ENCODE measurements at places on chromosomes 1 and 21.

- H3K4me3 ChIP-seq = peak within 1 kb of the TSS; percentile 59
- H3K27me3 ChIP-seq = peaks cover 80% of the 10 kb centered on the region
- DNase-seq = peak; percentile 27
- H3K36me3 ChIP-seq = peaks cover 3% of the 10 kb centered on the region
Measured at GRCh38 chr21:33069994-33070743, at the start of gene OLIG1. OLIG1 (plus strand) TSS chr21:33070141; CDS start chr21:33070247, 106 bp downstream.

DNA sequence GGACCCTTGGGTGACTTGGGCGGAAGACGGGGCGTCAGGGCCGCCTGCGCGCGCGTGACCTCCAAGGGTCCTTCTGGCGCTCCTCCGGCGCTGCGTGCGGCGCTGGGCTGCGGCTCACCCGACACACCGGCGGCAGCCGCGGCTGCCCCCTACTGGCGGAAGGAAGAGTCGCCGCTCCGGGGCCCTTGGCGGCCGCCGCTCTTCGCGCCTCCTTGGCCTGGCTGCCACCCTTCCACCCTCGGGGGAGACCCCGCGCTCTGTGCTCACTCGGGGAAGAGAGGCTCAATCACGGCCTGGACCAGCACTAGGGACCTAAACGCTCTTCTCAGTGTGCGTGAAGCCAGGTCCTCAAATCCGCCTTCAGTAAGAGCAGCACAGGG, 89.7 kb downstream of the DMRTA2 start:
- H3K27me3 ChIP-seq = peaks cover 43% of the 10 kb centered on the region
- no peak overlapping the region for H3K27ac ChIP-seq
- peak; percentile 56 for DNase-seq
- H3K4me1 ChIP-seq = peaks cover 4% of the 10 kb centered on the region

DNA sequence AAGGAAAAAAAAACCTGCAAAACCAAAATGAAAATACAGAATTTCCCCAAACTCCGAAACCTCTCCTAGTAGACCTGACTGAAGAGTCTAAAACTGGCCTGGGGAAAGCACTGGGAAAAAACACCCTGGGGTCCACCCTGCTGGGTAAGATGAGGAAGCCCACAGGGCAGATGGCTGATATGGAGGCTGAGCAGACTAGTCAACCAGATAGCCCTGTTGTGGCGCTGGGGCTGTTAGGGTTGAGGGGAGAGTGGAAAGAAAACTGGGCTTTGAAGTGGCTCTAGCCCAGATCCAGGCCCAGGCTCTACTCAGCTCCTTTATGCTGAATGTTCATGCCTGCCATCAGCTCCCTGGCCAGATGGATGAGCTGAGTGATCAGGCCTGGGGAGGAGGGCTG, 6.8 kb upstream of the SLAMF1 start:
- DNase-seq = no peak
- H3K27me3 ChIP-seq = no peaks in the 10 kb centered on the region
- peaks cover 12% of the 10 kb centered on the region for H3K36me3 ChIP-seq

DNA sequence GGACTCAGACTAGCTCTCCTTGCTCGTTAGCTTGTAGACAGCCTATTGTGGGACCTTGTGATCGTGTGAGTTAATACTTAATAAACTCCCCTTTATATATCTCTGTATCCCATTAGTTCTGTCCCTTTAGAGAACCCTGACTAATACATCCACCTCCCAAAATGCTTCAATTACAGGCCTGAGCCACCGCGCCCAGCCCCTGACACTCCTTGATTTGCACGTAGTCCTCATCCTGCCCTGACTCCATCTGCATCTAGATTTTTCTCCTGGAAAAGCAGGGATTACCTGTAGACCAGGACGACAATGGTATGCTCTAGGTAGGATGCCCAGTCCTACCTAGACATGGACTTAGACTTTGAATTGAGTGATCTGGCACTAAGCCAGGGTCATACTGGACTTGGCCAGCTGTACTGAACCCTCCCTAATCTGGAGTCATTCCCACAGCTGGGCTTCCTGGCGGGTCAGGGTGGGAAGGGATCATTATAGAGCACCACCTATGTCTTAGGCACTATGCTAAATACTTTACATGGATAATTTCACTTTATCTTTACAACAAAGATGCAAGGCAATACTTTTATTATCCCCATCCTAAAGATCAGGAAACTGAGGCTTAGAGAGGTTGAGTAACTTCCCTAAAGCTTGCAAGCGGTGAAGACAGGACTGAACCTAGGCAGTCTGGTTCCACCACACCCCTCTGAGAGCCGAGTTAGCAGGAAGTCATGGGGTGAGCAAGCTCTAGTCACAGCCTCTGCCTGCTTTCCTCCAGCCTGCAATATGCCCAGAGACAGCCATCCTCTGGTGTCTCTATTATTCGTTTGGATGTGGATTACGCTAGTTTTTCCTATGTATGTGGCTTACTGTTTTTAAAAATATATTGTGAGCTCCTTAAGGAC, 89.4 kb downstream of the DTL start:
- H3K27me3 ChIP-seq = no peaks in the 10 kb centered on the region
- H3K27ac ChIP-seq = peak overlapping the region; percentile 25
- peaks cover 14% of the 10 kb centered on the region for H3K4me1 ChIP-seq
- peak; percentile 35 for DNase-seq

GRCh38 chr1:1407636-1408318, 684 bp upstream of the MRPL20 start:
- peak overlapping the region; percentile 82 for H3K4me3 ChIP-seq
- peak; percentile 19 for DNase-seq
- no peaks in the 10 kb centered on the region for H3K27me3 ChIP-seq
- H3K4me1 ChIP-seq = peaks cover 32% of the 10 kb centered on the region

DNA sequence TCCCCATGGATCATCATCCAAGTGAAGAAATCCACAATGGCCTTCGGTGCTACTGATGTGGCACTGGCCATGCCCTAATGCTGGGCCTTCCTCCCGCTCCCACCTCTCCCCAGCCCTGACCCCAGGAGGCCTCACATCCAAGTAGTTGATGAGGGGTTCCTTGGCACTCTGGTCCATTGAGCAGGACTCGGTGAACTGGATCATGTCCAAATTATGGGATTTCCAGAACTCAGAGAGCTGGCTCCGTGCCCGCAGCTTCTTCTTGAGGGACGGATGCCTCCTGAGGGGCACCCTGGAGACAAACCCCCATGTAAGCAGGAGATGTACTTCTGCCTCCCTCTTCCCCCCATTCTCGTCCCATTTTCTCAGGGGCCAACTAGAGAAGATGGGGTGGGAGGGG, 929 bp downstream of the CTSE start:
- DNase-seq = no peak
- H3K27me3 ChIP-seq = peaks cover 30% of the 10 kb centered on the region
- no peak overlapping the region for H3K4me3 ChIP-seq
- no peaks in the 10 kb centered on the region for H3K36me3 ChIP-seq

GRCh38 chr1:204314171-204314892, 45.4 kb downstream of the PLEKHA6 start:
- H3K36me3 ChIP-seq = no peaks in the 10 kb centered on the region
- no peaks in the 10 kb centered on the region for H3K4me1 ChIP-seq
- peaks cover 2% of the 10 kb centered on the region for H3K27me3 ChIP-seq
- no peak overlapping the region for H3K4me3 ChIP-seq

- no peak overlapping the region for H3K27ac ChIP-seq
- DNase-seq = no peak
- no peaks in the 10 kb centered on the region for H3K4me1 ChIP-seq
- H3K4me3 ChIP-seq = no peak overlapping the region
- H3K36me3 ChIP-seq = peaks cover 4% of the 10 kb centered on the region
Measured at GRCh38 chr1:218332416-218332815, 12.7 kb upstream of the TGFB2 start.

- no peak for DNase-seq
- H3K27me3 ChIP-seq = no peaks in the 10 kb centered on the region
- H3K4me1 ChIP-seq = no peaks in the 10 kb centered on the region
- H3K36me3 ChIP-seq = no peaks in the 10 kb centered on the region
- H3K4me3 ChIP-seq = no peak overlapping the region
Measured at GRCh38 chr1:2876846-2877245, 75.4 kb upstream of the TTC34 start.

DNA sequence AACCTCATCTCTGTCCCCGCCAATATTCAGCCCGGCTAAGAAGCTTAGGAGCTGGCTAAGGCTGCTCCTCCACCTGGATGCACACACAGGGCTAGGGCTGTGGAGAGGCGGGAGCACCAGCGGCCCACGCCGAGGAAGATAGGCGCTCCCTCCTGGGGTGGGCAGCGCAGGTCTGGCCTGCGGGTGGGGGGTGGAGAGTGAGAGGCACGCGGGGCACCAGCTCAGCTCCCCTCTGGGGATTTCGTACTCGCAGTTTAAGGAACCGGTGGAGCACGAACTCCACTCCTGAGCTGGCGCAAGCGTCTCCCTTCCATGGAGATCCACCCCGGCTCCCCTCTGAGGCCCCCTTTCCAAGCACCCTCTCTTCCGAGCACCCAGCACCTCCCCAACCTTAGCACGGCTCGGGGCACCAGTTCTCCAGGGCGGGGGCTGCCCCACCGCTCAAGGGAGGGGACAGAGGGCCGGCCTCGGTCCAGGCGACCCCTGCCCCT, 433 bp upstream of the KAZN start:
- H3K4me1 ChIP-seq = no peaks in the 10 kb centered on the region
- DNase-seq = no peak
- peaks cover 49% of the 10 kb centered on the region for H3K27me3 ChIP-seq
- no peak overlapping the region for H3K4me3 ChIP-seq

DNA sequence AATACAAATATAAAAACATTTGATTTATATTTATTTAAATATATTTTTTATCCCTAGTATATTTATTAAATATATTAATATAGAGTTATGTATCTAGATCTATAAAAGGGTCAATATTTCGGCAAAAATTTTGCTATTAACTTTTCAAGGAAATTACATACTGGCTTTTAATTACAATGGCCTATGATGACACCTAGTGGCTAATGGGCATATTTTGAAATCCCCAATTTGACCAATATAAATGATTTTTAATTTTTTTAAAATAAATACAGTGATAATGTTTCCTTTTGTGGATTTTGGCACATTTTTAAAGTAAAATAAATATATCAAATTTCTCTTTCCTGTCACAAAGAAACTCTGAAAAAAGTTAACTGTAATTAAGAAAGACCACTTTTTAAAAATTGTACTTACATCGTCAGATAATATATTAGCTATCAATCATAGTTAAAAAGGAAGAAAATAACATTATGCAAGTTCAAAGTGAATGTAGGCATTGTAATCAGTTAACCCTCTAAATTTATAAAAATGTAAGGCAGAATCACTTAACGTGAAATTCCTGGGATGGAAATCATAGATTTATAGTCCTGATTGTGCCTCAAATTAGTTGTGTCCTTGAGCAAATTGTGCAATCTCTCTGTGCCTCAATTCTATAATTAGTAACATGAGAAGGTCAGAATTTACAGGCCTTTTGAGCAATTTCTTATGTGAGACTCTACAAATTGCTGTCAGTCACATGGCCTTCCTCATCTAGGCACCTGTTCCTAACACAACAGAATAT, 25.6 kb upstream of the RGS13 start:
- no peak overlapping the region for H3K4me3 ChIP-seq
- no peaks in the 10 kb centered on the region for H3K27me3 ChIP-seq
- no peaks in the 10 kb centered on the region for H3K36me3 ChIP-seq
- H3K4me1 ChIP-seq = peaks cover 18% of the 10 kb centered on the region
- DNase-seq = peak; percentile 11

GRCh38 chr21:38170704-38171682, 85.8 kb upstream of the KCNJ15 start:
- H3K4me3 ChIP-seq = no peak overlapping the region
- no peaks in the 10 kb centered on the region for H3K36me3 ChIP-seq
- H3K4me1 ChIP-seq = no peaks in the 10 kb centered on the region
- no peak for DNase-seq
- no peaks in the 10 kb centered on the region for H3K27me3 ChIP-seq

- H3K4me3 ChIP-seq = no peak overlapping the region
- no peaks in the 10 kb centered on the region for H3K27me3 ChIP-seq
- H3K4me1 ChIP-seq = peaks cover 5% of the 10 kb centered on the region
- no peak overlapping the region for H3K27ac ChIP-seq
- no peaks in the 10 kb centered on the region for H3K36me3 ChIP-seq
Measured at GRCh38 chr1:103517380-103518047, 8.0 kb upstream of the RNPC3 start.
